Left ventricle myocardium inferior (tissue), 1 donor: ENCODE measurements at places on chromosomes 3 and 15. TPM values are rescaled to one million over a fixed set of nuclear protein-coding genes. Genes with fewer than 3 reads are reported as not detected.

- peaks cover 8% of the 10 kb centered on the region for H3K4me1 ChIP-seq
- H3K36me3 ChIP-seq, result no peaks in the 10 kb centered on the region
- DNase-seq, result no peak
- no peak overlapping the region for H3K27ac ChIP-seq
Measured at GRCh38 chr15:65773386-65774111, 18.5 kb downstream of the DENND4A start.

GRCh38 chr3:125073390-125073905 is 17.7 kb upstream of the HEG1 start:
- no peaks in the 10 kb centered on the region for H3K4me1 ChIP-seq
- no peaks in the 10 kb centered on the region for H3K36me3 ChIP-seq
- no peaks in the 10 kb centered on the region for H3K27me3 ChIP-seq
- no peak overlapping the region for H3K27ac ChIP-seq

GRCh38 chr15:63348392-63348791 is 33.3 kb downstream of the CA12 start:
- H3K4me1 ChIP-seq, result peaks cover 44% of the 10 kb centered on the region

- no peak within 1 kb of the TSS for H3K4me3 ChIP-seq
- peak within 1 kb of the TSS; percentile 88 for H3K27ac ChIP-seq
- DNase-seq, result no peak
- H3K4me1 ChIP-seq, result peaks cover 42% of the 10 kb centered on the region
- no peaks in the 10 kb centered on the region for H3K27me3 ChIP-seq
Measured at GRCh38 chr15:89679212-89679611, at the start of gene PLIN1. PLIN1 (minus strand) TSS chr15:89679367; CDS start chr15:89677489, 1,878 bp downstream.

DNA sequence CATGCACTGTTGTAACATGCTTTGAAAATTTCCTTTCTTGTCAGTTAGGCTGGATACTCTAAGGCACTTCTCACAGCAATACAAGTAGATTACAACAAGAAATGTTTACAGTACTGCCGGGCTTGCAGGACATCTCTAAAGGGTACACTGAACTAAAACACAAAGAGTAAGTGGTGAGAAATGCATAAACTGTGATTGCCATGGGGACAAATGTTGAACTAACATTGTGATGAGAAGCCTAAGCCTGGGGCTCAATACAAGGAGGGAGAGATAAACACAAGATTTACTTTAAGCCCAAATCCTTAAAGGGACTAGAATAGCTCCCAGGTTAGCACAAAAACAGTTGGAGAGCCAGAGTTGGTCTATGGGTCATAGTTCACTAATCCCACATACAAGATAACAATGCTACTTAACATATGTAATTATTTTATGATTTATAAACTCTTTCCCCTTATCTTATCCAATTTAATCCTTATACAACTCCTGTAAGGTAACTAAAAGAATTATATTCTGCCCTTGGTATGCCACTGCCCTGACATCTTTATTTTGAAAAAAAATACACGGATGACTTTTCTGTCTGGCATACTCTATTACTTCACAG is 126.9 kb downstream of the THRB start:
- H3K27me3 ChIP-seq, result no peaks in the 10 kb centered on the region
- H3K36me3 ChIP-seq, result no peaks in the 10 kb centered on the region
- no peak for DNase-seq
- H3K4me1 ChIP-seq, result peaks cover 34% of the 10 kb centered on the region

DNA sequence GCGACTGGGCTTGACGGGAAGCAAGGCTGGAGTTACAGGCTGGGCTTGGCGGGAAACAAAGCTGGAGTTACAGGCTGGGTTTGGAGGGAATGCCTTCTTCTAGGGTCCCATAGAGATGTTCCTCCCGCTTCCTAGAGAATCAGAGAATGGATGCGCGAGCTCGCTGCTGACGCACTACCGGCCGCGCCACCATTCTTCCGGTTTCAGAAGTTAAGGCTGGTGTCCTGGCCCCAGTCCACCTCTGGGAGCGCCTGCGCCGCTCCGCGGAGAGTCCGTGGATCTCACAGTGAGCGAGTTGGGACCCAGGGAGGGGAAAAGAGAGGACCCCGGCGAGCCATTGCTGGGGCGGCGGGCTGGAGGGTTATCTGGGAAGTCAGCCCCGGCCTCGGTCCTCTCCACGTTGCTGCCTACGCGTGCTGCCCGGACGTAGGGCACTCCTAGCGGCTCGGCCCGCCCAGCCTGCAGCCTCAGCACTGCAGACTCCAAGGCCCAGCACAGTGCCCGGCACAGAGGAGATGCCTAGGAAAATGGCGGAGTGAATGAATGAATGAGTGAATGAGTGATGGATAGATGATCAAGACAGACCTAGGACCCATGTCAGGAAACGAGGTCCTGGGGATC is at the start of gene ZNF502:
ZNF502 (plus strand) TSS at position 206 of the 621 bp plus-strand sequence. CDS start 7,602 bp downstream, outside the sequence.
- H3K27ac ChIP-seq, result peak within 1 kb of the TSS; percentile 77
- peaks cover 38% of the 10 kb centered on the region for H3K36me3 ChIP-seq
- H3K4me3 ChIP-seq, result peak within 1 kb of the TSS; percentile 85
- peaks cover 19% of the 10 kb centered on the region for H3K27me3 ChIP-seq
- DNase-seq, result peak; percentile 88

DNA sequence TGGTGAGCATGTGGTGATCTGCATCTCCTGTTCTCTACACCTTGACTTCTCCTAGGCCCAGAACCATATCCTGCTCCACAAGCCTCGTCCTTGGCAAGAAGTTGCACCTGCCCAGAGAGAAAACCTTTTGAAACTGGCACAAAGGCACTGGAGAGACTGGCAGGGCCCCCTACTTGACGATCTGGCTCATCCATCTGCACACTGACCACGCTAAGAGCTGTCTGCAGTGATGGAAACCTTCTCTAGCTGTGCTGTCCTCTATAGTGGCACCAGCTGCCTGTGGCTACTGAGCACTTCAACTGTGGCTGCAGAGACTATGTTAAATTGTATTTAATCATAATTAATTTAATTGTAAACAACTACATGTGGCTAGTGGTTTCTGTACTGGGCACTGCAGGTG is 26.2 kb upstream of the SRP14 start:
- H3K27me3 ChIP-seq, result no peaks in the 10 kb centered on the region
- peaks cover 29% of the 10 kb centered on the region for H3K4me1 ChIP-seq
- H3K36me3 ChIP-seq, result peaks cover 12% of the 10 kb centered on the region
- no peak overlapping the region for H3K4me3 ChIP-seq

- DNase-seq, result no peak
- peaks cover 17% of the 10 kb centered on the region for H3K4me1 ChIP-seq
- no peaks in the 10 kb centered on the region for H3K27me3 ChIP-seq
Measured at GRCh38 chr15:38868326-38869114, 303.9 kb upstream of the RASGRP1 start.

DNA sequence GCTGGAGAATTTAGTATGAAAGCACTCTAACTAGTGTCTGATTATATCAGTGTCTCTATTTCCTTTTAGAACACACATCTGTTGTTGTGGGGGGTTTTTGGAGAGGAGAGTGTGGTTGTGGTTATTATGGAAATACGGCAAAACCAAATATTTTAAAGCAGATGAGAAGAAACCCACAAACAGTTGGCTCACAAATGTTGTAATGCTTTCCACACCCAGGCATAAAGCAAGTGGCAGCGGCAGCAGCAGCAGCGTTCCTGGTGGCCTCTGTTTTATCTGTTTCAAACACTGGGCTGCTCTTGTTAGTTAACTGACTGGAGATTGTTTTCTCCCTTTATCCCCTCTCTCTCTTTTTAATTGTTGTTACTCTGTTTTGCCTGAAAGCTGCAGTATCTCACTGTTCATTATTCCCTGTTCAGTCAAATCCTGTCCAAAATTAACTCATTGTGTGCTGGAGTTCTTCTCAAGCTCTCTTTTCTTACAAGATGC is 1045.5 kb upstream of the NR2F2 start:
- H3K36me3 ChIP-seq, result no peaks in the 10 kb centered on the region
- no peak overlapping the region for H3K4me3 ChIP-seq
- H3K27ac ChIP-seq, result peak overlapping the region; percentile 54
- DNase-seq, result no peak
- H3K4me1 ChIP-seq, result peaks cover 3% of the 10 kb centered on the region

- no peak overlapping the region for H3K4me3 ChIP-seq
- H3K4me1 ChIP-seq, result no peaks in the 10 kb centered on the region
- no peaks in the 10 kb centered on the region for H3K36me3 ChIP-seq
- no peaks in the 10 kb centered on the region for H3K27me3 ChIP-seq
- DNase-seq, result no peak
Measured at GRCh38 chr3:48208076-48208475, 15.2 kb upstream of the CAMP start.

GRCh38 chr3:13068269-13069010 is 4.8 kb downstream of the IQSEC1 start:
- DNase-seq, result no peak
- no peak overlapping the region for H3K4me3 ChIP-seq
- peaks cover 17% of the 10 kb centered on the region for H3K4me1 ChIP-seq
- H3K36me3 ChIP-seq, result no peaks in the 10 kb centered on the region
- no peak overlapping the region for H3K27ac ChIP-seq

DNA sequence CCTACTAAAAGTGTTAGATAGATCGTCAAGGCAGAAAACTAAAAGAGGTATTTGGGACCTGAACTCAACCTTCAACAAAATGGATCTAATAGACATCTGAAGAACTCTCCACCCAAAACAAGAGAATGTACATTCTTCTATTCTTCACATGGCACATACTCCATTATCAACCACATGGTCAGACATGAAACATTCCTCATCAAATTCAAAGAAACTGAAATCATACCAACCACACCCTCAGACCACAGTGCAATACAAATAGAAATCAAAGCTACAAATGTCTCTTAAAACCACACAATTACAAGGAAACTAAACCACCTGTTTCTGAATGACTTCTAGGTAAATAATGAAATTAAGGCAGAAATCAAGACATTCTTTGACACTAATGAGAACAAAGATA is 984.1 kb upstream of the GBE1 start:
- no peak overlapping the region for H3K27ac ChIP-seq
- no peak overlapping the region for H3K4me3 ChIP-seq
- no peaks in the 10 kb centered on the region for H3K4me1 ChIP-seq
- no peak for DNase-seq
- H3K36me3 ChIP-seq, result no peaks in the 10 kb centered on the region
- no peaks in the 10 kb centered on the region for H3K27me3 ChIP-seq

- H3K27ac ChIP-seq, result peak overlapping the region; percentile 61
- no peaks in the 10 kb centered on the region for H3K36me3 ChIP-seq
- no peak overlapping the region for H3K4me3 ChIP-seq
- H3K4me1 ChIP-seq, result peaks cover 49% of the 10 kb centered on the region
- no peaks in the 10 kb centered on the region for H3K27me3 ChIP-seq
Measured at GRCh38 chr3:99927671-99928457, 110.2 kb downstream of the CMSS1 start.

DNA sequence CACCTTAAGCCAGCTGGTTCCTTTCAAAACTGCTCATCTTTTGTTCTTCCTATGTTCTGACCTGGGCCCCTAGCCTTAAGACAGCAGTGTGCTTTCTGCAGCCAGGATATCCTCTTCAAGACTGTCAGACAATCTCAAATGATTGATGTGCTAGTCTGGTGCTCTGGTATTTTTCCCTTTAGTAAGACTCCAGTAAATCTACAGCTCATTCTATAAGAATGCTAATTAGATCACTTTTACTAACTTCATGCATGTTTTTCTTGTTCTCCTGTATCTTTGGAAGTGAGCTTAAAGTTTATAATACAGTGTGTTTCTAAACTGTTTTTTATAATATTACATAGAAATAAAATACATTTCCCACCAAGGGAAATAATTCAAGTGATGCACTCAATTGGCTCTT is 220.9 kb upstream of the NANOGP8 start:
- no peaks in the 10 kb centered on the region for H3K27me3 ChIP-seq
- no peaks in the 10 kb centered on the region for H3K36me3 ChIP-seq
- H3K27ac ChIP-seq, result peak overlapping the region; percentile 78
- no peak for DNase-seq
- H3K4me1 ChIP-seq, result peaks cover 46% of the 10 kb centered on the region
- no peak overlapping the region for H3K4me3 ChIP-seq

DNA sequence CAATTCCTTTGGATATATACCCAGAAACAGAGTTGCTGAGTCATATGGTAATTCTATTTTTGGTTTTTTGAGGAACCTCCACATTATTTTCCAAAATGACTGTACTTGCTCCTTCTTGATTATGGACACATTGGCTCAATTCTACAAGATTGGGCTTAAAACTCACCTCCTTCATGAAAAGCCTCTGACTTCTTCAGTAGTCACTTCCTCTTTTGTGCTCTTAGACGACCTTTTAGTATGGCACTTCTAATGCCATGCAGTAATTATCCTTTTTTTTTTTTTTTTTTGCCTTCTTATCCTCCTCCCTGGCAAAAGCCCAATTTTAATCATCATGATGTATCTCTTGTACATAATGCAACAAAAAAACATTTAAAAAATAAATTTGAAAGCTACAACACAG is 33.0 kb upstream of the ABHD17C start:
- H3K27me3 ChIP-seq, result peaks cover 24% of the 10 kb centered on the region
- no peaks in the 10 kb centered on the region for H3K36me3 ChIP-seq
- no peak for DNase-seq
- H3K4me3 ChIP-seq, result no peak overlapping the region

GRCh38 chr3:41394896-41395295 is 195.6 kb downstream of the CTNNB1 start:
- H3K27ac ChIP-seq, result no peak overlapping the region
- H3K4me1 ChIP-seq, result no peaks in the 10 kb centered on the region
- no peak for DNase-seq
- no peaks in the 10 kb centered on the region for H3K27me3 ChIP-seq
- no peaks in the 10 kb centered on the region for H3K36me3 ChIP-seq
- no peak overlapping the region for H3K4me3 ChIP-seq

- H3K36me3 ChIP-seq, result no peaks in the 10 kb centered on the region
- H3K27me3 ChIP-seq, result no peaks in the 10 kb centered on the region
- H3K27ac ChIP-seq, result no peak overlapping the region
- no peak for DNase-seq
- H3K4me1 ChIP-seq, result peaks cover 48% of the 10 kb centered on the region
Measured at GRCh38 chr3:11479221-11479620, 164.5 kb downstream of the VGLL4 start.

- no peaks in the 10 kb centered on the region for H3K36me3 ChIP-seq
- H3K4me3 ChIP-seq, result no peak overlapping the region
- H3K27me3 ChIP-seq, result no peaks in the 10 kb centered on the region
- no peak overlapping the region for H3K27ac ChIP-seq
Measured at GRCh38 chr3:60188803-60189202, 1062.4 kb downstream of the FHIT start.

ATP13A5 gene
- not detected for total RNA-seq

ALAS1 gene
- total RNA-seq, result 180 TPM

MOBP gene
- total RNA-seq, result not detected

TLR9 gene
- total RNA-seq, result 0.66 TPM

CLEC3B gene
- total RNA-seq, result 80.8 TPM

MUC4 gene
- total RNA-seq, result 0.11 TPM

LDHAL6B gene
- not detected for total RNA-seq
